ENCODE measurements at places on chromosomes 16 and 17.

GRCh38 chr16:81633680-81634379, 145.3 kb upstream of the PLCG2 start:
- no peak for DNase-seq

GRCh38 chr16:13193721-13194120, 292.3 kb downstream of the SHISA9 start:
- no peak for DNase-seq

DNA sequence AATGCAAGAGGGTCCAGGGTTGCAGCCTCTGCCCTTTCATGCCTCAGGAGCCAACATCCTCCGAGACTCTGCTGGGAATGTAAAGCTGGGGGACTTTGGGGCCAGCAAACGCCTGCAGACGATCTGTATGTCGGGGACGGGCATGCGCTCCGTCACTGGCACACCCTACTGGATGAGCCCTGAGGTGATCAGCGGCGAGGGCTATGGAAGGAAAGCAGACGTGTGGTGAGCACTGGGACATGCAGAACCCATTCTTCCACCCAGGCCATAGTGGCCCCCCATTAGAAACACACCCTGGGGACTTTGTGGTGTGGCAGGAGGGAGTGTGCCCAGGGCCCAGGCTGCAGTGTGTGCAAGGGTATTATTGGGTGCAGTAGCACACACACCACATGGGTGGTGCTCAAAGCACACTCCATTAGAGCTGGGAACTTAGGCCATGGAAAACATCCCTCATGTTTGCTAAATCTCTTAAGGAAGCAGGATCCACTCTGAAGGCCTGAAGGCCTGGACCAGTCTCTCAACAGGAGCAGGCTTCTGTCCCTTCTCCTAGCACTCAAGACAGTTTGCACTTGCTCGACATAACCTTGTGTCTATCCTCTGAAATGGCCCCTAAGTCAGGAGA, 7.6 kb downstream of the LIMD2 start:
- DNase-seq = no peak

DNA sequence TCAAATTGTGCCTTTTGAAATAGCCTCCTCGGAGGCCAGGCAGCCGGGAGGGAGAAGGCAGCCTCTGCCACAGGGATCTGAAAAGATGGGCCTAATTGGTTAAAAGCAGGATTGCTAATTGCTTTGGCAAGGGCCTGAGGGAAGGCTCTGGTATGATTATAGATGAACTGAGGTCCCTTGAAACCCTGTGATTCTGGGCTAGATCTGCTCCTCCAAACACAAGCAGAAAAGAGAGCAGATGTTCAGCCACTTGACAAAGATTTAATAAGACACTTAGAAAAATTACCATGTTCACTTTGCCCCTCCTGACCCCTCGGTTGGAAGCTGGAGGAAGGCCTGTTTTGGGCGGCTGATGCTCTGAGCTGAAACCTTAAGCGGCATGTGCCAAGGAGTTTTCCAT, 209.5 kb upstream of the MPHOSPH6 start:
- no peak for DNase-seq

- DNase-seq = no peak
These were observed 212.8 kb upstream of the CDH8 start for GRCh38 chr16:62249069-62249468.

DNA sequence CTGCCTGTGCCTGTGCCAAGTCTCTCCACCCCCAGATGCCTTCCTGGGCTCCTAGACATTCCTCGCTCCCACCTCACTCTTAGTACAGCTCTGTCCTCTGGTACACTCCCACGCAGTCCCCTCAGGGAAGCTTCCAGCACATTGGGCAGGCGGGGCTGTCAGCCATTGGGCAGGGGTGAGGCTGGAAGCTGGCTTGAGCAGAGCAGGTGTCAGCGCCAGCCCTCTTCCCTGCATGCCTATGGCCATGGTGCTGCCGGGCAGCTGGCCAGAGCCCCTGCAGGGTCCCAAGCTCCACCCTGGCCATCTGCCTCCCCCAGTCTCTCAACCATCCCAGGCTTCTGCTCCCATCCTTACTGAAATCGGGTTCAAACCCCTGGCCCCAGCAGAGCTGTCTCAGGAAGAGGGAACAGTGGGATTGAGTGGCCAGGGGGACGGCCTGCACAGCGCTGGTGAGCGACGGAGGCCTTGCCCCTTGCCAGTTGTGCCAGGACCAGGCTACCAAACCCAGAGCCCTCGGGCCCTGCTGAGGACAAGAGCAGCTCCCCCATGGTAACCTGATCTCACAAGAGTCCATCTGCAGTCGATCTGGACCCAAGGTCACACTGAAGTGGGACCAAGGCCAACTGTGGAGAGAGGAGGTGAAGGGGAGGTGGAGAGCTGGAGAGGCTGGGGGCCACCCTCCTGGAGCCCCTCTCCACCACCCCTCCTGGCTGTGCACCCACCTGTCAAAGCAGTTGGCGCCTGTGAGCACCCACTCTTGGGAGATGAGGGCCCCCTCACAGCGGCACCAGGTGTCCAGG, 2.4 kb upstream of the B9D1 start:
- DNase-seq = no peak

GRCh38 chr17:57362797-57363556, 106.7 kb downstream of the MSI2 start:
- no peak for DNase-seq
